Activated naive CD4-positive, alpha-beta T cell (primary cell): ENCODE measurements at places on chromosomes 3 and 15.

- no peak for DNase-seq
These were observed 51.9 kb upstream of the MUC13 start for GRCh38 chr3:124986192-124987143.

DNA sequence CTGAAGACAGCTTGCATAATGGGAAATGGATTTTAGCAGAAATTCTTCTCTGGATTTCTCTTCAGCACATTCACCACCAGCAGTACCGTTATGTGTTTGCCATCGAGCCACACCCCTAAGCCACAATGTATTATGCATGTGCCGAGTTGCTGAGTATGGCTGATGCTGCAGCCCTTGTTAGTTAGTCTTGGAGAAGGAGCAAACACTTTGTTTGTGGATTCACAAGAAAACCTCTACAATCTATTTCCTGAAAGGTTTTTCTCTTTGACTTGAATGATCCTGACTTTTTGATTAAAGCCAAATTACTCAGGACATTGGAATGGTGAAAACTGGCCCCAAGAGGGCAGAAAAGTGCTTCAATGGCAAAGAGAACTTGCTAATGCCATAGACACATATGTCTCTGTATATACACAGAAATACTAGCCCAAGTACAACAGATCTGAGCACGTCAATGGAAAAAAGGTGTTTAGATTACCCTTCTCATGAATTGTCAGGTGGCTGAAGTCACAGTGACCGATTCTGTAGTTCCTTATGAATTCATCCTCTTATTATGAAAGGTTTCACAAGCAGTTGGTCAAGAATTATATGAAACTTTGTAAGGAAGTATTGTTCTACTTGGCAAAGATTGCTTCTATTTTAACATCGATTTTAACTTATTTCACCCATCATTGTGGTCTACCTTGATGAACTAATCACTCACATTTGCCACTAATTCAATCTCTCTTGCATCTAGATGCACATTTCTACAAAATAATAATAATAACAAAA, 103.0 kb downstream of the P3H2 start:
- no peak for DNase-seq

DNA sequence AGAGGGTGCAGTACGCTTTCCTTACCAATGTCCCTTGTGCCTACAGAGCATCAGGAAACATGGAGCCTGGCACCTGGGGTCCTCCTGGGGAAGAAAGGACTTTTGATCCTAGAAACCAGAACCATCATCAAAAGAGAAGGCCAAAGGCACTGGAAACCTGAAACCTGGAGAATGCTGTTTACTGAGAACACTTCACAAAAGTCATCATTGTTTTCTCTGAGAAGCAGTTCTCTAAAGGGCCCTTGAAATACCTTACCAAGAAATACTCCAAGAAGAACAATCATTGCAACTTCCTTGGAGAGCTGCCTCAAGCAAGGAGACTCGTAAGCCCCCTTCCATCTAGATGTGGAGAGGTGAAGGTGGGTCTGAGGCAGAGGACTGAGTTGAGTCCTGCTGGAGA, 66.0 kb downstream of the TLE3 start:
- DNase-seq, result no peak

GRCh38 chr15:25345943-25346342, 92.9 kb downstream of the UBE3A start:
- no peak for DNase-seq

DNA sequence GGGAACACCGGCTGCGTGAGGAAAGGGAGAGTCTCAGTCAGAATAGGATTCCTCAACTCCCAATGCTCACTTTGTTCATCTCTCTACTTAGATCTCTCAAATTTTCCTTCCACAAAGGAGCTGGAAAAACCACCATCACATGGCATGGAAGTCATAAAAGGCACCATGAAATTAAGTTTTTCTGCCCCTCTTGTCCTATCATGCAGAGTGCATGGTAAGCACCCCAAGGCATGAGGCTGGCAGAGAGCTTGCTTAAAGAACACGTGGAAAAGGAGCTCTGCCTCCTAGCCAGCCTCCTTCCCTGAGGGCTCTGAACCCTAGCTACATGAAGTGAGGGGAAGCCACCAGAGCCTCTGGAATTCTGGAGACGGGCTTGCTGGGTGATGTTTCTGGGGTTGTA, 17.8 kb downstream of the STIMATE start:
- no peak for DNase-seq
